Caudate nucleus (tissue), 63 donors: ENCODE measurements at places on chromosomes 2 and 18.

DNA sequence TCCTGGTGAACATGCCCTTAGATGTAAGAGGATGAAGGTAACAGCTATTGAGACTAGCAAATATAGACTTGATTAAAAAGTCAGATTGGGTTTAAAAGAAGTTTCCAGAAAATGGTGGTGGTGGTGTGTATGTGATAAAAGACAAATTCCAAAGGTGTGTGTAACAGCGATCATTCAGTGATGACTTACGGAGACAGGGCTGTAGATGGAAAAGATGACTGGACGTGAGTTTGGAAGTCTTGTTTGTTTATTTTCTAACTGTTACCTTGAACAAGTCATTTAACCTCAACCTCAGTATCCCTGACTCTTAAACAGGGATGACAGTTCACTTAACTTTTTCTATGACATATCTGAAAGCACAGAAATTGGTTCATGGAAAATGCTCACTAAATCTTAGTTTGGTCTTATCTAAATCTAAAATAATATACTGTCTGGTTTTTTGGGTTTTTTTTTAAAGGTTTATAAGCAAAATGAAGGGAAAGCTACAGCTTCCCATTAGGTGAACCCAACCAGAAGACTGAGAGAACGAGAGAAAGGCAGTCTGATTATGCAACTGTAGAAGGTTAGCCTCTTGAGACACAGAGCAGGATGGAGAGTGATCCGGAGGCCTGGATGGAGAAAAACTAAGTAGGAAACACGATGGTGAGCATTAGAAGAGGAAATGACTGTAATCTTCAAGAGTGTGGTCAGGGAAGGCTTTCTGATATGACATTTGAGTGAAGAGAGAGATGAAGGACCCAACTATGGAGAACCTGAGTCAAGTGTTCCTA lies 71.9 kb downstream of the TCF4 start:
- no peak for DNase-seq

DNA sequence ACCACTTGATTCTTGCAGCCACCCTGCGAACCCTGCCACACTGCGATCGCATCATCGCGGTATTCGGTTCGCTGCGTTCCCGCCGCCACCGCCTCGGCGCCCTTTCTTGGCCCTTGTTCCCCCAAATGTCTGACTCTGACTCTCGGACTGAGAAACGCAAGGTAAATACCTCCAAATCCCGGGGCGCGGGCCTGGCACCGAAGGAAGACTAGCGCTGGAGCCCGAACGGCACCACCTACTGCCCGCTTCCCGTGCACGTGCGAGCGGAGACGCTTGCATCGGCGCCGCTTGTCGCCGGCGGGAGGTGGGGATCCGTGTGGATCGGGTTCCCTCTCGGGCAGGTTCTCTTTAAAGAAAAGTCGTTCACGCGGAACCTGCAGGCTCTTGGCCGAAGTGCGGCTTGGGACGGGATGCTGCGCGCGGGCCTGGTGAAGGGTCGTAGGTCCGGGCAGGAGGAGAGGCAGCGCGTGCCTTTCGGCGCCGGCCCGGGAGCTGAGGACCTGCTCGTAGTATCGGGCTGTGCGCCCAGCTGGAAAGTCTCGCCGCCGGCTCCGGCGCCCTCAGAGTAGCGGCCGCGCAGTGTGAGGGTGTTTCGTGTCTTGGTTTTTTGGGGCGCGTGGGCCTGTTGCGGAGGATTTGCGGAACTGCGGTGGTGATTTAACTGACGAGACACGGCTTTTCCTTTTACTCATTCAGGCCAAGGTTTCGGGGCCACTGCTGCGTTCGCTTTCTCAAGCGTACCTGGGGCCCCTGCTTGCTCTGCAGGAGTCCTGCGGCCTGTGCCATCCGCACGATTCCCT lies 514 bp downstream of the BCL2L11 start:
- peak; percentile 26 for DNase-seq

DNA sequence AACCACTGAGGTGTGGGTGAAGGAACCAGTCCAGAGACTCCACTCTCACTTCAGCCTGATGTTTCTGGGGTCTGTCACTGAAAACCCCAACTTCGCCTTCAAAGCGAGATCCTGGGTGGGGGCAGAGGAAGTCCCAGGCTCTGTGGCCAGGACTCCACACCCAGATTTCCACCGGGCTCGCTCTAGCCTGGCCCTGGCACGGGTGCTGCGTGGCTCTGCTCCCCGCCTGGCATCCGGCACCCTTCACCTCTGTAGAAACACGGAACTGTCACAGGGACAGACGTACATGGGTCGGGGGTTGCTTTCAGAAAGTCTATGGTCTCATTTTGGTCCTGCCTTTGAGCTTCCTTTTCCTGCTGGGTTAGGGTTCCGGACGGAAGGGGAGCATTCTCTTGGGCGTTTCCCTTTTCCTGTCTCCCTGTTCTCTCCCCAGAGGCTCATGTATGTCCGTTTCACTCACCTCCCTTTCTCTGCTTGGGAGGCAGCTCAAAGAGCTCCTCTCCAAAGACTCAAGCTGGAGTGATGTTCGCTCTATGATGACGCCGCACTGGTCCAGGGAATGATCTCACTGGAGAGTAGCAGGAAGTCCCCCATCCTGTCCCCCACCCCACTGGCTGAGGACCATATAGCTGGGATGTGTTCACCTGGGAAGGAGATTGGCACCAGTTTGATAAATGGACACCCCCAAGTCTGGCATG lies 41.5 kb downstream of the ODC1 start:
- DNase-seq = no peak

DNA sequence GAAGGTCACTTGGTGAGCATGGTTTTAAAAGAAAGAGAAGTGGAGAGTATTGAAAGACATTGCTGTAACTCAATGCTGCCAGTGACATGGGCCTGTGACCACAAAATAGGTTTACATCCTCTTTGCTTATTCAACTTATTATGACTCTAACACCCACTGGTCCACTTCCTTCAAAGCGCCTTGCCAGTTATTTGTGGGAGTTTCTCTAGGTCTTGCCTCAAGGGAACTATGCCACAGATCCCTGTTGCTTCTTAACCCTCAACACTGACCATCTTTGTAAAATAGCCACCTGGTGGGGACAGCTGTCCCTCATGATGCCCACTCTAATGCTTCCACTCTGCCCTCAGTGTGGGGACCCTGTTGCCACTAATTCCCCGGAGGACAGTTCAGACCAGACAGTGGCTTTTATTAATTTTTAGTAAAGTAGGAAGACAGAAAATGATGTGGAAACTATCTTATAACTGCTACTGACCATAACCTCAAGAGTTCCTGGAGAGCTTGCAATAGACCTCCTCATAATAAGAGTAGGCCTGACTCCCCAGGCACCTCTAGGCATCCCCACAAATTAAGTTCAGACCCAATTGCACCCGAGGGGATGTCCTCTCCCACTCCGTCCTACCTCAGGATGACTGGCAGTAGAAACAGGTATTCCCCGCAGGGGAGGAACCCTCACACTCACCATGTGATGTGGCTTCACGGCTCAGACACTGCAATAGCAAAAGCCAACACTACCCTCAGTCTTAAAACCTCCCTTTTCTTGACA lies 31.3 kb upstream of the SLC25A52 start:
- no peak for DNase-seq

DNA sequence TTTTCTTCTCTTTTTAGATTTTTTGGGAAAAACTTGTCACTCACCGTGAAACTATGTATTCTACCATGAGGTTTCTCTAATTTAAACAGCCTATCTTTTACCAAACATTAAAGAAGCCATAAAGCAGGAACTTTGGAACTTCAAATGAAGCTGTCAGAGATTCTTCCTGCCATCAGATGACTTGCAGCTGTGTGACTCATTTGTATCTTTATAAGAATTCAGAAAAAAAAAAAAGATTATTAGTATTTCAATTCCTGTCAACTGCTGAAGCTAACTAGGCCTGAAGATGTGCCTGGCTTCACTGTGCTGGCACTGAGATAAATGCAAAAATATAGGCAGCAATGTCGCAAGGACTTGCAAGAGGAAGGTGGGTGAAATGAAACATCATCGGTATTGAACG lies 1399.1 kb upstream of the PIK3C3 start:
- no peak for DNase-seq

GRCh38 chr18:9426753-9427152 lies 48.6 kb upstream of the RALBP1 start:
- DNase-seq = no peak

GRCh38 chr18:75075016-75075305 lies 134.0 kb downstream of the PTGR3 start:
- no peak for DNase-seq

DNA sequence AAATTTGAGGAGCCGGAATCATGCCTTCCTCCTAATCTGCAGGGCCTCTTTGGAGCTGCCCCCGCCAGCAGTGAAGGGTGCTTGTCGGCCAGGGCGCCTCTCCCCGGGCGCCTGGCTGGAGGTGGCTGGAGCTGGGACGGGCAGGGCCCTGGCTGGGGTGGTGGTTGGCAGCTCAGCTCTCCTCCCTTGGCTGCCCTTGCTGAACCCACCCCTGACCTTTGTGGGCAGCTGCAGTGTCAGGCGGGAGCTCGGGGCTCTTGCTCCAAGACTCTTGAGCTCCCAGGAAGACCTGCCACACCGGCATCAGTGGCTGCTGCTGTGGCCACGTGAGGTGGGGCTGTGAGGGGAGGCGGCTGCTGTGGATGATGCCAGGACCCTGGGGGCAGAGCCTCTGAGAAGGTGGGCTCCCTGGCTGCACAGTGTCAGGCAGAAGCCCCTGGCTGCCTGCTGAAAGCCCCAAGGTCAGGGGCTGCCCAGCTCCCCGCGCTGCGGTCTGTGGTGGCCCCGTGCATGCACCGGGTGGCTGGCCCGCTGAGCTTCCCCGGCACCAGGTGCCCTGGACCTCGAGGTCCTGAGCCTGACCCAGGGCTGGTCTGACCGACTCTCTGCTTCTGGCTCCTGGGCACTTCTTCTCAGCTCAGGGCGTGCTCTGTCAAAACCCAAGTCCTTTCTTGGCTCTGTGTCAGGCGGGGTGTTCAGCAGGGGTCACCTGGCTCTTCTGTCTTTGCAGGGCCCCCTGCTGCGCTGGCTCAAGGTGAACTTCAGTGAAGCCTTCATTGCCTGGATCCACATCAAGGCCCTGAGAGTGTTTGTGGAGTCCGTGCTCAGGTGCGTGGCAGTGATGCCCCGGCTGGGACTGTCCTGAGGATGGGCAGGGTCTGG lies 34.5 kb downstream of the PDIA6 start:
- DNase-seq = no peak
